Lung microvascular endothelial cell (primary cell): ENCODE measurements at places on chromosomes 12 and 14. TPM values are rescaled to one million over a fixed set of nuclear protein-coding genes. Genes with fewer than 3 reads are reported as not detected.

Gene BMAL2
- total RNA-seq, result 22.2 and 22.8 TPM in 2 replicates

Gene KCNMB4
- total RNA-seq, result 0.22 and 0.60 TPM in 2 replicates

Gene ADIPOR2
- total RNA-seq, result 29.0 and 31.0 TPM in 2 replicates

Gene SNX6
- 57.9 and 64.9 TPM in 2 replicates for total RNA-seq

Gene STRN3
- total RNA-seq, result 33.3 and 50.2 TPM in 2 replicates

Gene SERPINA12
- not detected in 2 replicates for total RNA-seq

Gene CLEC2D
- 0.99 and 1.3 TPM in 2 replicates for total RNA-seq

Gene FOXN4
- not detected in 2 replicates for total RNA-seq

Gene CLEC9A
- total RNA-seq, result not detected in 2 replicates

Gene KERA
- not detected in 2 replicates for total RNA-seq

Gene VWF
- total RNA-seq, result 496 and 1,530 TPM in 2 replicates

Gene RND1
- 1.4 and 3.5 TPM in 2 replicates for total RNA-seq

Gene MPHOSPH9
- total RNA-seq, result 27.7 and 27.8 TPM in 2 replicates

Gene PDE3A
- total RNA-seq, result 1.3 and 2.0 TPM in 2 replicates

Gene PCED1B
- under 0.01 and 0.20 TPM in 2 replicates for total RNA-seq

Gene PTPRQ
- not detected in 2 replicates for total RNA-seq

Gene KRT73
- not detected in 2 replicates for total RNA-seq

Gene IPO8
- total RNA-seq, result 31.5 and 32.0 TPM in 2 replicates

Gene PPP1CC
- 62.9 and 85.9 TPM in 2 replicates for total RNA-seq

Gene GALNT16
- total RNA-seq, result under 0.01 TPM in 1 of 2 replicates, not detected in the other

Gene HOXC13
- total RNA-seq, result not detected in 2 replicates

Gene FSCB
- not detected in 2 replicates for total RNA-seq

Gene RERGL
- total RNA-seq, result not detected in 2 replicates

Gene FGF23
- total RNA-seq, result not detected in 2 replicates

Gene SCN8A
- total RNA-seq, result under 0.01 and 0.44 TPM in 2 replicates

Gene BATF
- total RNA-seq, result 3.6 and 3.7 TPM in 2 replicates

Gene CAPS2
- total RNA-seq, result 0.22 and 0.40 TPM in 2 replicates

Gene KLRB1
- not detected in 2 replicates for total RNA-seq

Gene PRKAG1
- 32.1 and 38.1 TPM in 2 replicates for total RNA-seq

Gene KRT80
- 0.20 and 0.65 TPM in 2 replicates for total RNA-seq

Gene HOMEZ
- total RNA-seq, result 3.1 and 3.4 TPM in 2 replicates

Gene PRIMA1
- not detected in 2 replicates for total RNA-seq

Gene SSPN
- 0.22 and 0.40 TPM in 2 replicates for total RNA-seq

Gene SRRM4
- not detected in 2 replicates for total RNA-seq

Gene FGF6
- total RNA-seq, result not detected in 2 replicates

Gene KRT82
- total RNA-seq, result not detected in 2 replicates

Gene OR6C2
- total RNA-seq, result not detected in 2 replicates

Gene TAS2R42
- not detected in 2 replicates for total RNA-seq

Gene NKX2-1
- under 0.01 TPM in 1 of 2 replicates, not detected in the other for total RNA-seq

Gene KRT79
- total RNA-seq, result not detected in 2 replicates

Gene ADGRD1
- 0.20 and 0.22 TPM in 2 replicates for total RNA-seq

Gene POTEG
- not detected in 2 replicates for total RNA-seq

Gene POP5
- 19.8 and 23.6 TPM in 2 replicates for total RNA-seq

Gene HVCN1
- total RNA-seq, result 2.2 and 5.0 TPM in 2 replicates

Gene ACSM4
- total RNA-seq, result not detected in 2 replicates
